ENCODE measurements at places on chromosomes 11 and 22.

DNA sequence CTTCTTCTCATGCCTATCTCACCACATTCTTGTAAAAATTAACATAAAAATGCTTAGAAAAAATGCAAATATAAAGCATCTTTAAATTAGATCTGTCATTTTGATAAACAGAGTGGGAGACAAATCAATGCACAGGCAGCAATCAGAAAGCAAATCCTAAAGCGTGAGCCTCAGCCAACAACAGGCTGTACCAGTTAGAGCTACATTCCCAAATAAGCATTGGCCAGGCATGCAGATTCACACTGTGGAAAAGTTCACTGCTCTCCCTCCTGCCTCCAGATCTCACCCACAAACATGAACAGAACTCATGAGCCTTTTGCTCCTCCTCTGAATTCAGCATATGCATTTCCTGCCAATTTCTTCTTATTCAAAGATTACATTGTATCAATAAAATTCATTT, 115.2 kb upstream of the FAT3 start:
- DNase-seq: no peak

GRCh38 chr11:117187799-117188481, 9.4 kb downstream of the SIDT2 start:
- DNase-seq: no peak

GRCh38 chr11:70313945-70314344, 43.5 kb downstream of the PPFIA1 start:
- no peak for DNase-seq

DNA sequence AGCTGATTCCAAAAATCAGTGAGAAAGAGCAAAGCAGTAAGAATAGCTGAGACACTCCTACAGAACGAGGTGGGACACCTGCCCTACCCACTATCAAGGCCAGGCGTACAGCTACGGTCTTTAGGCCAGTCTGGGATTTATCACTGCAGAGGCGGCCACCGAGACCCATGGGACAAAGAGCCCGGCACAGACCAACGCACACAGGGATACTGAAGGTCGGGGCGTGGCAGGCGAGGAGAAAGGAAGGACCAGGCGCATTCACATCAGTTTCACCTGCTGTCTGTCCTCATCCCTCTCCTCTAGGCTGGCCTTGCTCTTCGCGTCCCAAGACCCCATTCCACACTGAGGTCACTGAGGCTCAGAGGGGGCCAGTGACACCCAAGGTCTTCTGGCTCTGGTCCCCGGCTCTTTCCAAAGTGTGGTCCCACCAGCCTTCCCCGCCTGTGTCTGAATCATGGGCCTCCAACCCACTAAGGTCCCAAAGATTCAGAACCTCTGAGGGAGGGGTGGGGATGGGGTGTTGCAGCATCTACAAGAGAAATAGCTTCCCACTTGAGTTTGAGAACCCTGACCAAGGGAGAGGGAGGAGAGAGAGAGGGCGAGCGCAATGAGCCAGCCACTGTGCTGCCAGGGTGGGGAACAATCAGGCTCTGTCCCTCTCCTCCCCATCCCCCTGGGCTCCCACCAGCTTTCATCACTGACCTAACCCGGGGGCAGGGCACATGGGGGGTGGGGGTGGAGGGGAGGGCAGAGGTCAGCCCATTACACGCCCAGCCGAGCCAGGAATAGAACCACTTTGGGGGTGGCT, 7.2 kb upstream of the PICK1 start:
- no peak for DNase-seq

GRCh38 chr11:71998649-71999310, at the start of gene IL18BP:
TSS of gene IL18BP (plus strand) at chr11:71998909. CDS start at chr11:71999985, 1,076 bp downstream.
- DNase-seq: no peak

GRCh38 chr11:43366677-43367076, 8.0 kb downstream of the TTC17 start:
- DNase-seq: no peak

DNA sequence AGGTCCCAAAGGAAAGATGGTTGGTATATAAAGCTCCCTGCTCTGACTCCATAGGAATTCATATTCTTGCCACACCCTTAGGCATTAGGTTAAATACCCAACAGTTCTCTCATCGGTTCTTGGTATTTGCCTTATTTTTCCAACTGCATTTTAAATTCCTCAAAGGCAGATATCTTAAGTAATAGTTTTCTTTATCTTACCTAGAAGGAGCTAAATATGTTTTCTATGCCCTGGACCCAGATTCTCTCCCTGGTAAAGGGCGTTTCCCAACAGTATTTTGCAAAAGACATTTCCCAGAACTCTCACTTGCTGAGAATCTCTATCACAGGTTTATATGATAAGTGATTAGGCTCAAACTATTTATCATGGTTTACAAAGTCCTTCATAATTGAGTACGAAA, 158.6 kb upstream of the BDNF start:
- no peak for DNase-seq

GRCh38 chr11:78259777-78260487, 71.2 kb downstream of the USP35 start:
- no peak for DNase-seq

GRCh38 chr11:57375490-57375889, 5.5 kb downstream of the PRG3 start:
- DNase-seq: no peak

Data from activated T-cell treated with anti-CD3 and anti-CD28 coated beads, Interleukin-2, amount 50 U/mL, for 72 hours (primary cell).